Suppressor macrophage treated with lipopolysaccharide for 1 hour (primary cell): ENCODE measurements at places on chromosomes 5 and 9.

DNA sequence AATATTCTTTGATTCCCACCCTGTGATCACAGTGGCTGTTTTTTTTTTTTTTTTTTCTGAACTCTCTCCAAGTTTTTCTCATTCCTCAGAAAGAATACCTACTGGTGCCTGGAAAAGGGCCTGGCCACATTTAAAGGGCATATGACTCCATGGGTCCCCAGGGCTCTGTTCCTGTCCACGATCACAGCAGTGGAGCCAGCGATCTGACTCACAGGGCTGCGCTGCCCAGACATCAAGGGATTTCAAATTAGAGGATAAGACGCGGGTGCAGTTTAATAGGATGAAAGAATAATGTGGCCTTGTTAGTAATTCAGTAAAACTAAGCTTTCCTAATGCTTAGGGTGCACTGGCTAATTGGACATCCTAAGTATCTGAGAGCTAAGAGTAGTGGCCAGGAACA is 175.1 kb upstream of the MSX2 start:
- no peak for DNase-seq

GRCh38 chr5:160702311-160702803 is 149.7 kb downstream of the ATP10B start:
- peak; percentile 72 for DNase-seq

- no peak for DNase-seq
These were observed 576 bp downstream of the MAP1B start for GRCh38 chr5:72107901-72108201.

DNA sequence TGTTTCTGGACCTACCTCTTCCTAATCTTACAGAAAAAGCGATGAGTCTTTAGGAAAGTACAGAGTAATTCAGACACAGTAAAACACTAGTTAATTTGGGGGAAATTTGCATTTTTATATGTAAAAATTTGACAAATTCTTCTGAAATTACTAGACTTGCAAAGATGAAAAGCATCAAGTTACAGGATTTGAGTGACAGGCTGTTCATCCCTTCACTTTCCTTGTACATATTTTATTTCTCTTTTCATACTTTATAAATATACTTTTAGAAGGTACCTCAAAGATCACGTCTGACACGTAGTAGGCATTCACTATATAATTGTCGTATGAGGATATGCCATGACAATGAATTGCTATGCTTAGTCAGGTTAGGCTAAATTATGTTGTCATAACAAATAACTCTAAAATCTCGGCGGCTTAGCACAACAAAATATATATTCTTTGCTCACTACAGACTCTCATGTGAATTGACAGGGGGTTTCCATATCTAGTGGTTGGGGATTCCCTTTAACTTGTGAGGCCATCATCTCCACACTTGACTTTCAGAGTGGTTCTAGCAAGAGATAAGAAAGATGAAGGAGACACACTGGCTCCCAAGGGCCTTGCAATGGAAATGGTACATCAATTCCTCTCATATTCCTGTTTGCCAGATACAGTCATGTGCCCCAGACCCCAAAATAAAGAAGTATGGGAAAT is 154.1 kb upstream of the TUT7 start:
- DNase-seq, result peak; percentile 28

DNA sequence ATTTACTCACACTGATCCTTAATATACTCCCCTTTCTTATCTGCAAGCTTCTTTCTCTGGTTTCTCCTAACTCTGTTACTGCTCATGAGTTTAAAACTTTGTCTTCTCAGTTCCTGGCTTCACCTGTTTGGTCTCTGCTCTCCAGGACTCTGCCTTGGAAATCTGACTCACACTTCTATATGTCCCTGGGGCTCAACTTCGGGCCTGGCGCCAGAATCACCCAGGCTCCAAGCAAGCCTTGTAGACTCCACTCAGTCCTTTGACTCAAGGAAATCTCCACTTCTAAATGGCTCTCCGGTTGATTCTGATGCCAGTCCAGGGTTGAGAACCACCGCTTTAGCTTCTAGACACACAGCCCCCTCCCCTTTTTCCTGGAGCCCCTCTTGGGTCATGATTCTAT is 57.8 kb downstream of the TMC1 start:
- no peak for DNase-seq

GRCh38 chr9:83281306-83282255 is 218.6 kb upstream of the RASEF start:
- no peak for DNase-seq

- DNase-seq, result no peak
These were observed 40.5 kb upstream of the SH3PXD2B start for GRCh38 chr5:172494630-172495505.

GRCh38 chr5:113384782-113385285 is 50.0 kb downstream of the TSSK1B start:
- DNase-seq, result peak; percentile 24

DNA sequence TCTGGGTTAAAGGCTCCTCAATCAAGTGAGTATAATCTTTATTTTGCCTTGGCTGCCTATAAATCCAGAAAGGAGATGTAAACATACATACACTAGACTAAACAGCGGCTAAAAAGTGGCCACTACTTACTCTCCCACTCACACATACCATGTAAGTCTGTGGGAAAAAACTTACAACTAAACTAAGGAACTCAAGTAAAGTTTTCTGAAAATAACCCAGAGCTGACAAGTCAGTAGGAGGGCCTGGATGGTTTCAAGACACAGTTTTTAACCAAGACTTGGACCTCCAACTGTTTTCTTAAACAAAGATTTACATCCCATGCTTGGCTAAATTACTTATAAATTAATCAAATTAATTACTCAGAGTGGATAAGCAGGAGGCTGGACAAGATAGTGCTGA is 64.5 kb downstream of the CEP120 start:
- no peak for DNase-seq

GRCh38 chr5:137336565-137337120 is 162.5 kb downstream of the SPOCK1 start:
- no peak for DNase-seq

DNA sequence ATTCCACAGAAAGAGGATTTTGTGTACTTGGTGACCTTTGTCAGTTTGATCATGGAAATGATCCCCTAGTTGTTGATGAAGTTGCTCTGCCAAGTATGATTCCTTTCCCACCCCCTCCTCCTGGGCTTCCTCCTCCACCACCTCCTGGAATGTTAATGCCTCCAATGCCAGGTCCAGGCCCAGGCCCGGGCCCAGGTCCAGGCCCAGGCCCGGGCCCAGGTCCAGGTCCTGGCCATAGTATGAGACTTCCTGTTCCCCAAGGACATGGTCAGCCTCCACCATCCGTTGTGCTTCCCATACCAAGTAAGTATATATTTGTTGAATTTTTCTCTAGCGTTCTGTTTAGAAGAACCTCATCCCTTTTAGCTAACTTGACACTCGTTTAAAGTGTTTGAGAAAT is 30.0 kb downstream of the RBM27 start:
- no peak for DNase-seq

- no peak for DNase-seq
These were observed 4.9 kb downstream of the TXNDC8 start for GRCh38 chr9:110332766-110333165.

GRCh38 chr5:54727874-54728587 is 210.5 kb downstream of the SNX18 start:
- no peak for DNase-seq

- DNase-seq, result no peak
These were observed 317.7 kb upstream of the IRX4 start for GRCh38 chr5:2200261-2200950.

DNA sequence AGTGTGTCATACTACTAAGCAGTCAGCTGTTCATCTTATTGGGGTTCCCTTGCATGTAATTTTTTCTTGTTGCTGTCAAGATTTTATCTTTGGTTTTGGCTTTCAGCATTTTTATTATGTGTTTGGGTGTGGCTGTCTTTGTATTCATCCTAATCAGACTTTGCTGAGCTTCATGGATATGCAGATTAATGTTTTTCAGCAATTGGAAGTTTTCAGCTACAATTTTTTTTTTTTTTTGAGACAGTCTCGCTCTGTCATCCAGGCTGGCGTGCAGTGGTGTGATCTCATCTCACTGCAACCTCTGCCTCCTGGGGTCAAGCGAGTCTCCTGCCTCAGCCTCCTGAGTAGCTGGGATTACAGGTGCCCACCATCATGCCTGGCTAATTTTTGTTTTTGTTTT is 108.8 kb downstream of the BARX1 start:
- no peak for DNase-seq

GRCh38 chr5:11955331-11955730 is 51.1 kb upstream of the CTNND2 start:
- no peak for DNase-seq

- no peak for DNase-seq
These were observed 146.6 kb upstream of the PCA3 start for GRCh38 chr9:76617497-76618175.

- DNase-seq, result no peak
These were observed 180.9 kb downstream of the OSTF1 start for GRCh38 chr9:75269197-75269596.

GRCh38 chr9:97564291-97565175 is 63.1 kb downstream of the TMOD1 start:
- DNase-seq, result no peak

GRCh38 chr9:70874451-70874850 is 247.0 kb downstream of the TRPM3 start:
- no peak for DNase-seq

DNA sequence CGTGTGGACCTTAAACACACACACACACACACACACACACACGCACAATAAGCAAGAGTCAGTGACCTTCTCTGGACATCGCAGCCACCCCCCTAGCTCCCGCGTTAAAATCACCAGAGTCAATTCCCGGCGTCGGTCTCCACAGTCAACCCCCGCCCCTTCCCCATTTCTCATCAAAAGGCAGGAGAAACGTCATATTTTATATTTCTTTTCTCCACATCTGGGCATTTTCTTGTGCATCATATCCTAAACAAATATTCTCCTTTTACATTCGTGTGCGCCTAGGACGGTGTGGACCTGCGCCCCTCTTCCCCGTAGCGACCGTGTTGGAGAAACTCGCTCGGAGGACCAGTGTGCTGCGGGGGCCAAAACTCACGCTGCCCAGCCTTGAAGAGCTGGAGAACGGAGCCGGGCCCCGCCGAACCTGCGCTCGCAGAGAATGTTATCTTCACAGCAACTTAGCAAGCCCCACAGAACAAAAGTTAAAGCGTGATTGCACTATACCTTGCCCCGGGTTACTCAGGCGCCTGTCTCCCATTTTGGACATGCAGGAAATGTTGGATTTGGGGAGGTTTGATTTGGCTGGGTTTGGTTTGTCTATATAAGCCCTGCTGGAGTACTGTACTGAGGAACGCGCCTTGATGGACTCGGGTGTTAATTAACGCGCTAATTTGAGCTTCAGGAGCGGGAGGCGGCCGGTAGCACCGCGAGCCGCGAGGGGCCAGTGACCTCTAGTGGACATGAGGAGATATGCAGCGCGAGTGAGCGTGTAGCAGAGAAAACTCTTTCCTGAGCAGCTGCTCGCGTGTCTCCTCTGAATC is 192.4 kb downstream of the MEF2C start:
- peak; percentile 75 for DNase-seq

DNA sequence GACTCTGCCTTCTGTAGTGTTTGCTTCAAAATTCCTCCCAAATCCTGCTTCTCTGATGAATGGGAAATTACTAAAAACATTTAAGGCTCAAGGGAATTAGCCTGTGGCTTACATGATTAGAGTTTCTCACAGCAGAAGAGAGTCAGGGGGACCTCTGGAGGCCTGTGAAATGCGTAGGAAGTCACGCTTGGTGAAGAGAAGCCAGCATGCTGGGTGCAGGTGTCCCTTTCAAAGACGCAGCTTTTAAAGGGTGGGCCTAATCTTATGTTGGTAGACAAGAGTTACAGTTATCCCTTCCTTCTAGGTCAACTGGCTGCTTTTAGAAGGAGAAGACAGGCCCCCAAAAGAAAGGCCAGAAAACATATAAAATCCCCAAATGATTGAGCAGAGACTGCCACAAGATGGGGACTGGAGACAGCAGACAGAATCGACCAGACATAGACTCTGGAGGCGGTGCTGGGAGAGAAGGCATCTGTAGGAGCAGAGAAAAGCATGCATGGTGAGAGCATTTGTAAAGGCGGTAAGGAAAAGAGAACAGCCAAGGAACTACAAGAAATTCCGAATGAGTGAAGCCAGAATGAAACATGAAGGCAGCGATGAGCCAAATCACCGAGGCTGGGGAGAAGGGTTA is 42.3 kb downstream of the B4GALT1 start:
- DNase-seq, result no peak

- DNase-seq, result no peak
These were observed 13.4 kb downstream of the SLC28A3 start for GRCh38 chr9:84327184-84327583.

GRCh38 chr5:176652136-176652535 is 4.9 kb downstream of the TSPAN17 start:
- DNase-seq, result no peak

DNA sequence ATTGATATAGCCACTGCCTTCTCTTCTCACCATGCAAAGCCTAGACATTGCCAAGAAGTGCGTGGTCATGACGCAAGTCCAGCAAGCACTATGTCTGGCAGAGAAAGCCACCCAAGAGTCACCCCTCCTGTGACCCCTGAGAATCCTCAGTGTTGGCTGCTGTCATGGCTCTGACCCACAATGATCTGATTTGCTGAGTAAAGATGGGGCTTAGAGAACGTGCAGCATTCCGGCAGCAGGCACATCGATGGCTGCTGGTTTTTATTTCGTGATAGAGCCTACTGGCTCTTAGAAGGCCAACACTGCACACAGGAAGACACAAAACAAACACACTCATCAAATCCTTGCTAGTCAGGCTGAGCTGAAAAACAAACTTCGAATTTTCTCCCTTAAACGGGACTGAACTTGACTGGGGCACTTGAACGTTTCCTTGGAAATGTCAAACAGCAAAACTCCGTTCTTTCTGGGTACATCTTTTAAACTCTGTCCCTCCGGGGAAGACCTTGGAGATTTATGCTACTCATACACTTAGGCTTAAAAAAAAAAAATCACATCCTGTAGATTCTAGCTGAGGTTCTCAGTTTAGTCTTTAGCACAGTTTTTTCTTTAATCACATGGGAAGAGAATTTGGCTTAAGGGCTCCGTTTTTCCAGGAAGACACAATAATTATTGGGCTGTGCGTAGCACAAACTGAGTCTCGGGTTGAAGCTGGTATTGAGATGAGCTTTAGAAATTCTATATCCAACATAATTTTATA is 88.2 kb upstream of the BASP1 start:
- DNase-seq, result no peak

GRCh38 chr9:137070906-137071275 is 534 bp upstream of the SAPCD2 start:
- peak; percentile 49 for DNase-seq

GRCh38 chr5:130109152-130109551 is 204.9 kb downstream of the CHSY3 start:
- DNase-seq, result peak; percentile 65

DNA sequence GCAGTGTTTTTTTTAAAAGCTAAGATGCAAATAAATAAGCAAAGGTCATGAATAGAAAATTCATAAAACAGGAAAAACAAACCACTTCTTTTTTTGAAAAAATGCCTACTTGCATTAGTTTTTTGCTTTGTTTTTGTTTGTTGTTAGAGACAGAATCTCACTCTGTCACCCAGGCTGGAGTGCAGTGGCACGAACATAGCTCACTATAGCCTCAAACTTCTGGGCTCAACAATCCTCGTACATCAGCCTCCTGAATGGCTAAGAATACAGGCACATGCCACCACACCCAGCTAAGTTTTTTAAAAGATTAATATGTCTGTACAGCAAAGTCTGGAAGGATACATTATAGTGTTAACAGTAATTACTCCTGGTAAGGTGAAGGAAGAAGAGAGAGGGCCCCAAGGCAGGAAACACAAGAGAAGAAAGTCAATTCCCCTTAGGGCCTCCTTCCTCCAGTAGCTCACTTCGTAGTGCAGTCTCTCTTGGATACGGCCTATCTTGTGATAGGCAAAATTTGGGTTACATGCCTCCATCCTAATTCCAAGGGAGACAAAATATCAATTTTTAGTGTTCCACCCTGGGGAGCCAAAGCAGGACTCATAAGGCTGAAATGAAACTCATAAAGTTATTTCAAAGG is 15.3 kb downstream of the FAM169A start:
- DNase-seq, result no peak

GRCh38 chr9:68437785-68438184 is 81.4 kb downstream of the PGM5 start:
- DNase-seq, result no peak
